ENCODE measurements at places on chromosomes 13 and 19.

DNA sequence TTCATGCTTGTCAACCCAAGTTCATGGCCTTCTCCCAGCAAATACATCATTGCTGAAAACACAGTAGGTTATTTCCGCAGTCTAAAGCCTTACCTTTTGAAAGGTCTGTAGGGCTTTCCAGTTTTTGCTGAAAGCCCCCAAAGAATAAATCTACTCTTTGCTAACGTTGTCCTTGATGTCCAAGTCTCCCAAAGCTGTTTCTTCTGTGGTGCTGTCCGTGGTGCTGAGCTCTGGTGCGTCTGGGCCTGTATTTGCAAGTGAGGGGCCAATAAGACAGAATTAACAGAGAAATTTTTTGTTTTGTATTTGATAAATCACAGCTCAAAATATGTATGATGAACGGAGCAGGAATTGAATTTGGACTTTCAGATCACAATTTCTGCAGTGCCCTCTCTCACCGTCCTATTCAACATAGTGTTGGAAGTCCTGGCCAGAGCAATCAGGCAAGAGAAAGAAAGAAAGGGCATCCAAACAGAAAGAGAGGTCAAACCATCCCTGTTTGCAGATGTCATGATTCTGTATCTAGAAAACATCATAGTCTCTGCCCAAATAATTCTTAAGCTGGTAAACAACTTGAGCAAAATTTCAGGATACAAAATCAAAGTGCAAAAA, 9.8 kb upstream of the LGALS16 start:
- DNase-seq = no peak

DNA sequence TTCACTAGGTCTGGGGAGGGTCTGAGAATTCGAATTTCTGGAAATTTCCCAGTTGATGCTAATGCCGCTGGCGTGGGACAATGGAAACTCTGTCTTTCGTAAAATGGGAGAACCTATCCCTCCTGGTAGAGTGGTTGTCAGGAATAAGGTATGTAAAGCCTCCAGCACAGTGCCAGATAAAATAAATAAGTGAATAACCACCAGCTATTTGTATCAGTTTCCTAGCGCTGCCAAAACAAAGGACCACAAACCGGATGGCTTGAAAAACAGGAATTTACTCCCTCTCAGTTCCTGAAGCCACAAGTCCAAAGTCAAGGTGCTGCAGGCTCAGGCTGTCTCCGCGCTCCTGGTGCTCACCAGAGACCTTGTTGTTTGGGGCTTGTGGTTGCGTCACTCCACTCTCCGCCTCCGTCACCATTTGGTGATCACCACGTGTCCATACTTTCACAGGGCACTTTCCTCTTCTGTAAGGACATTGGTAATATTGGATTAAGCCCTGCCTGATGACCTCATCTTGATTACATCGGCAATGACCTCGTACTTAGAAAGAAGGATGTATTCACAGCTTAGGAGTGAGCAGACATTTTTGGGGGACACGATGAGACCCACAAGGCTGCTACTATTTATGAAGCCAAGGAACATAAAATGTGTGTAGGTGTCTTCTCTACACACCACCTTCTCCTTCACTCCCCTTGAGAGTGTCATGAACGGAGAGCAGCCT, 428.5 kb downstream of the IRS2 start:
- DNase-seq = no peak

DNA sequence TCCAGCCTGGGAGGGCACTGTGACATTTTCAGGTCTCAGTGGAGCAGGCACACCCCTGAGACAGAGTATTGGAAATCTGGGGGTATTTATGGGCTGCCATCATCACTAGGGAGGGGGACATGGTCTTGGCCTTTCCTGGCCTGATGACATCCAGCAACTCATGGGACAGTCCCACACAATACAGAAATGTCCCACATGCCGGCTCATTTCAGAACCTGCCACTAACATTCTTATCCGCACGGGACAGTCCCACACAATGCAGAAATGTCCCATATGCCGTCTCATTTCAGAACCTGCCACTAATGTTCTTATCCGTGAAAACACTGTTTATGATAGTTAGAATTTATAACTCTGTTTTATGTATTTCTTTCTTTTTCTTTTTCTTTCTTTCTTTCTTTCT, 9.8 kb downstream of the SLC8A2 start:
- DNase-seq = no peak

GRCh38 chr19:45340232-45340898, at the start of gene KLC3:
KLC3 (plus strand) TSS chr19:45340750; CDS start chr19:45345542, 4,792 bp downstream.
- no peak for DNase-seq

DNA sequence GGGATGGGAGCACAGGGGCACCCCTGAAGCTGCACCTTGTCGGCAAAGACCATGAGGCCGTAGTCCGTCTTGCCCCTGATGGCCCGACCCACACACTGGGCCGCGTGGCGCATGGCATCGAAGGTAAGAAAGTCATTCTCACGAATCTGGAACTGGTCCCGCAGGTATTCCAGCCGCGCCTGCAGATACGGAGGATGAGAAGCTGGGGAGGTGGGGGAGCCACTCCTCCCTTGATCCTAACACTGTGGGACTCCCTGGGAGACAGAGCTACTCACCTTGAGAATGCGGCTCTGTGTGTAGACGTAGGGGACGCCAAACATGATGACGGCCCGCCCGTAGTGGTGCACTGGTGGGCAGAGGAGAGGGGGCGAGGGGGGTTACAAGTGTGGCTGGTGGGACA, 11.9 kb downstream of the KLC3 start:
- no peak for DNase-seq

- no peak for DNase-seq
Observed at GRCh38 chr13:59269476-59269875, 894.3 kb downstream of the DIAPH3 start.

- no peak for DNase-seq
Observed at GRCh38 chr13:41008349-41008980, 10.7 kb downstream of the ELF1 start.

DNA sequence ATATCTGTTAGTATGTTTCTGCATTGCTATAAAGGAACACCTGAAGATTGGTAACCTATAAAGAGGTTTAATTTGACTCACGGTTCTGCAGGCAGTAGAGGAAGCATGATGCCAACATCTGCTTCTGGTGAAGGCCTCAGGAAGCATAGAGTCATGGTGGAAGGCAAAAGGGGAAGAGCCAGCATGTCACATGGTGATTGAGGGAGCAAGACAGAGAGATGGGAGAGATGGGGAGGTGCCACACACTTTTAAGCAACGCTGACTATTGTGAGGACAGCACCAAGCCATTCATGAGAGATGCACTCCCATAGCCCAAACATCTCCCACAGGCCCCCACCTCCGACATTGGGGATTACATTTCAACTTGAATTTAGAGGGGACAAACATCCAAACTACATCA, 32.8 kb downstream of the COG6 start:
- no peak for DNase-seq

Measured in HAP-1 (cell line).